ENCODE measurements at places on chromosomes 12 and 14.

GRCh38 chr14:20799892-20800544 is 2.6 kb downstream of the RNASE1 start:
- DNase-seq: no peak

GRCh38 chr12:117367006-117367638 is 5.7 kb upstream of the NOS1 start:
- peak; percentile 2 for DNase-seq

- no peak for DNase-seq
These were observed 15.1 kb upstream of the PPM1A start for GRCh38 chr14:60233891-60234290.

GRCh38 chr14:45198551-45198950 is 54.5 kb downstream of the MIS18BP1 start:
- DNase-seq: no peak

DNA sequence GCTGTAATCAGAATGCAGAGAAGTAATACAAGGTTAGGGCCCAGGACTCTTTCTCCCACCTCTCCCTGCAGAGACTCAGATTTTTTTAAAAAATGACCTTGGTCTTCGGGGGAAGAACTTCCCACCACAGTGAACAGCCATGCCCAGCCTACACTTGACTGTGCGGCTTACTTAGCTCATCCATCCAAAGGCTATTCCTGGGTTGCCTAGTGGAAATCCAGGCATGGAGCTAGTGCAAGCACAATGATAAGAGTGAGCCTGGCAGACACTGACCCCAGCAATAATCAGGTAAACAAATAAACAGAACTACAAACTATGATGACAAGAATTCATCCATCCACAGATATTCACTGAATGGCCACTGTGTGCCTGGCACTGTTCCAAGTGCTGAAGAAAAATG is 14.7 kb downstream of the SERPINA5 start:
- no peak for DNase-seq

DNA sequence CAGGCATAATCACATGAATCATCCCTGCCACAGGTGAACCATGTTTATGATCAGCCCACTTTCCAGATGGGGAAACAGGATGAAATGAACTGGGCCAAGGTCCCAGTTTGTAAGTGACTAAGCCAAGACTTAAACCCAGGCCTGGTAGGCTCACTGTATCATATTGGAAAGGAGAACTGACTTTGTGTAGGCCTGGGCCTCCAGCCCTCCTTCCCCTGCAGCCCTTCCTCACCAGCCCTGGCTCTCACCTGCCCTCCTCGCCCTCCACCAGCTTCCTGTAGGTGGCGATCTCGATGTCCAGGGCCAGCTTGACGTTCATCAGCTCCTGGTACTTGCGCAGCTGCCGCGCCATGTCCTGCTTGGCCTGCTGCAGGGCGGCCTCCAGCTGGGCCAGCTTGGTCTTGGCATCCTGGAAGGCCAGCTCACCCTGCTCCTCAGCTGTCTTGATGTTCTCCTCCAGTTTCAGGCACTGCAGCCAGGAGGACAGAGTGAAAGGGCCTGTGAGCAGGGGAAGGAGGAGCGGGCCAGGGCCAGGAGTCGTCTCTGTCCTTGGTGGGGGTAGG is 19.8 kb downstream of the KRT80 start:
- peak; percentile 38 for DNase-seq

DNA sequence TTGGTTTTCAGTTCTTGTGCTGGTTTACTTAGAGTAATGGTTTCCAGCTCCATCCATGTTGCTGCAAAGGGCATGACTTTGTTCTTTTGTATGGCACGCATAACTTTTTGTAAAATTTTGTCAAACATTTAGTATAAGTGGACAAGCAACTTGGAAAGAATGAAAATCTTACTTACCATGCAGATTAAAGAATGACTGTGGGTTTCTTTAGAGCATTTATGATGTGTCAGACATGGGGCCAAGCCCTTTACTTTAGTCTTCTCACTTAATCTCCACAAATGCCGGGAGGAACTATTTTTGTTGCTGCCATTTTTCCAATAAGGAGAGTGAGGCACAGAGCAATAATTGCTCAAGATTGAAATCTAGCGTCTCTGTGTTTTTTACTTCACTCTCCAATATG is 652.5 kb upstream of the TBX3 start:
- DNase-seq: no peak

GRCh38 chr12:117671734-117672133 is 297.1 kb downstream of the KSR2 start:
- DNase-seq: no peak

- no peak for DNase-seq
These were observed 572 bp upstream of the RASSF8 start for GRCh38 chr12:25957793-25958427.

DNA sequence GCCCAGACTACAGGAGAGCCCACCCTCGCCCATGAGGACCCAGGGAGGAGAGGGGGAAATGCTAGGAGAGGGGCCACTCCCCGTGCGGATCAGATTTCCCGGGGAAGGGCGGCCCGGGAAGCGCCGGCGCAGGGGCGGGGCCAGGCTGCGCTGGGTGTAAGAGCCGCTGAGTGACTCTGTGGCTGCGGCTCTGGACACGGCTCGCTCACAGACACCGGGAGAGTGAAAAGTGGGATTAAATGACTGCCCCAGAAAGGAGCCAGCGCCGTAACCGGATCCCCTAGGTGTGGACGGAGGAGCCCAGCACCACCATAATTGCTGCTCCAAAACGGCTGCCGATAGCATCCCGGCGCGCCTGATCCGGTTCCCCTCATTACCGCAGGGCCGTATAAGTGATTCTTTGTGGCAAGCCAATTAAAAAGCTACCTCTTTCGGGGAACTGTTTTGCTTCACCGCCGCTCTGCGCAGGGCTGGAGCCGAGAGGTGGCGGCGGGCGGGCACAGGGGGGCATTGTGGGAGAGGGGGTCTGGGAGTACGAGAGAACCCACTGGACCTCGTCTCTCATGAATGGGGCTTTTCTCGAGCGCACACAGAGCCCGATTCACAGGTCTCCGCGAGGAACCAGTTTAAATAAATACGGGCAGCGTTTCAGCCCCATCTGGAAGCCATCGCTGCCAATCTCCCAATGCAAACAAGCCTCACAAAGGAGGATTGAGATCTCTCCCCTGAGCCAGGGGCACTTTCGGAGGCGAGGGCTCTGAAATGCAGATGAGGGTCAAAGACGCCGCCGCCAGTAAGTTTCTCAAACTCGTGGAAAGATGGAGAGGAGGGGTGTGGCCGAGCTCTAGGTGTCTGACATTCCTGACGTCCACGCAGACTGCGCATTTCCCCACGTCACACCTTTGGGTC is 2.5 kb downstream of the COL2A1 start:
- no peak for DNase-seq

GRCh38 chr12:132075714-132076553 is 68.2 kb downstream of the DDX51 start:
- DNase-seq: no peak

DNA sequence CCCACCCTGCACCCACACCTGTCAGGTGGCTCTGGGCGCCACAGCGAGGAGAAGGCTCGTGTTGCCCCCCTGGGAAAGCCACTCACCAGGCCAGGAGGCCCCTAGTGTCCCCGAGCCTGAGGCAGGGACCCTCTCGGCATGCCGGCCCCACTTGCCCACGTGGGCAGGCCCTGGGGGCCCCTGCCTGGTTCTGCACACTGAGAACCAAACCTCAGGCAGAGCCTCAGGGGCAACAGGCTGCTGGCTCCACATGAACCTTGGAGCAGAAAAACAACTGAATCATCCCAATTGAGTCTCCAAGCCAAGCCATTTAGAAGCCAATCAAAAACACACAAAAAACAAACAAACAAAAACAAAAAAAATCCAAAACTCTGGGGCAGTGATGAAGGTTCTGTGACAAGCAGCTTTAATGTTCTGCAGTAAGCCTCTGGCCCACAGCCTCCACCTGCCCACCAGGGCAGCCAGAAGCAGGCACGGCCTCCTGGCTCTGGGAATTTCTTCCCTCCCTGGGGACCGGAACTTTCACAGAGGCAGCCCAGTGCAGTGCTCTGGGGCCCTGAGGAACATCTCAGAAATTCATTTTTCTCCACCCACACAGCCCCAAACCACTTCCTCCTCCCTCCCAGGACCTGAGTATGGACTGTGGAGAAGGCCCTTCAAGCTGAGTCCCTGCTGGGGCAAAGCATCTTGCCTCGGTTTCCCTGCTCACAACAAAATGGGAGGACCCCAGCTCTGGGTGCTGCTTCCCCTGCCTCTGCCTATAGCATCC is 90.2 kb downstream of the CHGA start:
- DNase-seq: no peak

- no peak for DNase-seq
These were observed 519 bp downstream of the MORN3 start for GRCh38 chr12:121668750-121669520.

GRCh38 chr14:70186900-70187451 is 1.8 kb downstream of the SLC8A3 start:
- DNase-seq: no peak

- DNase-seq: no peak
These were observed 9.0 kb downstream of the BMP4 start for GRCh38 chr14:53947452-53948204.

- DNase-seq: no peak
These were observed 18.2 kb downstream of the ANG start for GRCh38 chr14:20706657-20707355.

GRCh38 chr14:25150401-25150800 is 100.5 kb upstream of the STXBP6 start:
- DNase-seq: no peak

DNA sequence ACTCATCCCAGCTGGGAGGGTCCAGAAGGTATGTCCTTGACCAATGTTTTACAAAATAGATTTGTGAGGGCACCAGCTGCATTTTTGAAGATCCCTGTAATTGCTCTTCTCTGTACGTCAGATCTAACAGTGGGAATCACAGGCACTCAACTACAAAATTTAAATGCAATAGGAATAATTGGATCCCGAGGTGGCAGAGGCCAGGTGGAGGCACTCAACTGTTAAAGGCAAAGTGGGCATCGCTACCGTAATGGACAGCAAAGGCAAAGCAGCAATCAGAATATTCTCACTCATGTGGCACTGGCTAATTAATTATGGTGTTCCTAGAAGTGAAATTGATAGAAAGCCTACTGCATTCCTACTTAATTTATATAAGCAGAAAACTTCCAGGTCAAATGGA is 27.9 kb upstream of the PSMC1 start:
- no peak for DNase-seq

DNA sequence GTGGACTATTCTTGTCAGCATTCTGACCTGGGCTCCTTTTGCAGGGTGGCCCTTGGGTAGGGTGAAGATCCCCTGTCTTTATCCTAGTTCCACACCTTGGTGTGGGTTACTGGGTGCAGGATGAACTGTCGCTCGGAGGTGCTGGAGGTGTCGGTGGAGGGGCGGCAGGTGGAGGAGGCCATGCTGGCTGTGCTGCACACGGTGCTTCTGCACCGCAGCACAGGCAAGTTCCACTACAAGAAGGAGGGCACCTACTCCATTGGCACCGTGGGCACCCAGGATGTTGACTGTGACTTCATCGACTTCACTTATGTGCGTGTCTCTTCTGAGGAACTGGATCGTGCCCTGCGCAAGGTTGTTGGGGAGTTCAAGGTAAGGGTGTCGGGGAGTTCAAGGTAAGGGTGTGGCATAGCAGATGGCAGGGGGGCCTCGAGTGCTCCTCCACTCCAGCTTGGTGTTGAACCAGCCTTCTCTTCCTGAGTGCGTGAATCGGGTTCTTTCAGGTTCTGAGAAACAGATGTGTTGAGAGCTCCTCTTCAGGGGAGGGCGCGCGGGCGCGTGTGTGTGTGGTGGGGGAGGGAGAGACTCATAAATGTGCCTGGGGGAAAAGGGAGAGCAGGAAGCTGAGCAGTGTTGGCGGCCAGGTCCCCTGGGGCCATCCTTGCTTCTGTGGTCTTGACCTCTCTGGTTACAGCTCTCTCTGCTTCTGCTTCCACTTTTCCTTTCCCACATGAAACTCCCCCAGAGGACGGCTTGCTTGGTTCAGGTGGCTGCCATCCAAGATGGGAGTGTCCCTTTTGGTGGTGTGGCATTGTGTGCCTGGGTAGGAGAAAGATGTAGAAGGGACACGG is 4.0 kb downstream of the ATG101 start:
- DNase-seq: no peak

- DNase-seq: no peak
These were observed 314.9 kb downstream of the SSPN start for GRCh38 chr12:26510354-26510674.

DNA sequence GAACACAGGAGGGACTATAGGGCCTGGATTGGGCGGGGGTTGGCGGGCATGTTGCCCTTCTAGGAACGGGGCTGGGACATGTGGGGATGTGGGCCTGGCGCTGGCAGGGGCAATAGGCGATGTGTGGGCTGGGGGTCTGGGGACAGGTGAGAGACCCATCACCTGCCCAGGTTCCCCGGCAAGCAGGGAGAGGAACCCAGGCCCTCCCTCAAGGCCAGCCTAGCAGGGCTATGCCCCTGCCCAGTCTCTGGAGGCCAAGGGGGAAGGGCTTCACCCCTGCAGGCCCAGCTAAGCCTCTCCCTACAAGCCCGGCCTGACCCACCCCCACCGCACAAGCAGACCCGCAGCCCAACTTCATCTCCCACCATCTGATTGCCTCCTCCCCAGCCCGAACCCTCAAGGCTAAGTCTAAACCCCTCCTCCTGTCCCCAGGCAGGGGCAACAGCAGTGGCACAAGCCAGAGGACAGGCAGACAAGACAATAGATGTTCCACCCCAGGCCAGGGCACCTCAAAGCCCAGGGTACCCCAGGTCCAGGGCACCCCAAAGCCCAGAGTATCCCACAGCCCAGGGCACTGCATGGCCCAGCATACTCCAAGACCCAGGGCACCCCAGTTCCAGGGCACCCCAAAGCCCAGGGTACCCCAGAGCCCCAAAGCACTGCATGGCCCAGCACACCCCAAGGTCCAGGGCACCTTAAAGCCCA is 6.5 kb downstream of the JAG2 start:
- no peak for DNase-seq

DNA sequence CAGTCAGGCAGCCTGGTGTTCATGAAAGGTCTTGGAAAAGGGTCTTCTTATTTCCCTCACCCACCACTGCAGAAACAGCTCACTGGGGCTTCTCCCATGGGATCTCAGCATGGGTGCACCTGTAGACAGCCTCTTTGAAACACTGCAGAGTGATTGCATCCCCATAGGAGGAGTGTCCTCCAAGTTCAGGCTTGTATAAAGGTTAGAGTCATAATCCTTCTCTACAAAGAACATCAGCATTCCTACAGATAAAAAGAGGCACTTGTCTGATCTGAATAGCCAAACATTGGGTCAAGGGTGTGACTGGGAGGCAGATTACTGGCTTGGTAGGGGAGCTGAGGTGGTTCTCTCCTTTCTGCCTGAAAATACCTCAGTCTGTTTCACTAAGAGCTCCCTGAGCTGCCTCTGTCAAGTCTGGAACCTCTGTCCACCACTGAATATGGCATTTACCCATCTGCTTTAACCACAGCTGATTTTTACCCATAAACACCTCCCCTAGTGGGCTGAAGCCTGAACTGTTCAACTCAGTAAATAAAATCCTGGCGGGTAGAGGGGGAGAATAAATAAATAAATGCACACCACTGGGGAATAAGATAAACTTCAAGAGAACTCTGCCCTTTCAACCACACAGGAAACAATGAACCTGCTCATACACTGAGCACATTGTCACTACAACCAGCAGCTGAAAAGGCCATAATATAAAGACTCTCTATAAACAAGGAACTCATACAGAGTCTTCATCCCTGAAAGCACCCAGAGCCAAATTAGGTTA is 120.7 kb upstream of the SCAF11 start:
- DNase-seq: no peak
